Right ventricle myocardium superior (tissue), 1 donor: ENCODE measurements at places on chromosomes 7 and 10. TPM values are rescaled to one million over a fixed set of nuclear protein-coding genes. Genes with fewer than 3 reads are reported as not detected.

CCL26 gene
- total RNA-seq = not detected

GPR26 gene
- not detected for total RNA-seq

PKD2L1 gene
- not detected for total RNA-seq

WNT16 gene
- total RNA-seq = not detected

ZMIZ1 gene
- total RNA-seq = 44.8 TPM

AKR1E2 gene
- total RNA-seq = 5.1 TPM

LIPN gene
- not detected for total RNA-seq

IFIT1B gene
- not detected for total RNA-seq

ACTL6B gene
- total RNA-seq = not detected

GIMAP5 gene
- 8.5 TPM for total RNA-seq

PTPN20 gene
- total RNA-seq = 19.3 TPM

MRLN gene
- total RNA-seq = not detected

- no peak for DNase-seq
Observed at GRCh38 chr7:140053812-140054539, 8.8 kb downstream of the PARP12 start.

DNA sequence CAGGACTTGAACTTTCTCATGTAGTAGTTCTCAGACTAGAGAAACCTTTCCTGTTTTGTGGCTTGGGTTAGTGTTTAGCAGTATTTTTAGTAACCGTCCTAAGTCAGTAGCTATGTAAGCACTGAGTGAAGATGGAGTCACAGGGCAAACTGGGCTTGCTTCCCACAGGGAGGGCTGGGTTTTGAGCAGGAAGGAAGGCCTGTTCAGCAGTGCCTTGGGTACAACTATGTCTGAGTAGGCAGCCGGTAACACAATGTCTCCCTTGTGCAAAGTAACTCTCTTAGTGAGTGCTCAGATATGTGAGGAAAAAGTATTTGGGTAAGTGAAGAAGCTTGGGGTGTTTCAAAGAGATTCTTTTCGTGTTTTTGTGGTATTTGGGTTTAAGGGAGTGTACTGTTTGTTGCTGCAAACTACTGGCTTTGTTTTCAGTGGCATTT lies 96.4 kb downstream of the CCSER2 start:
- DNase-seq = peak; percentile 88

GRCh38 chr10:80199828-80200227 lies 5.5 kb downstream of the ANXA11 start:
- DNase-seq = no peak

DNA sequence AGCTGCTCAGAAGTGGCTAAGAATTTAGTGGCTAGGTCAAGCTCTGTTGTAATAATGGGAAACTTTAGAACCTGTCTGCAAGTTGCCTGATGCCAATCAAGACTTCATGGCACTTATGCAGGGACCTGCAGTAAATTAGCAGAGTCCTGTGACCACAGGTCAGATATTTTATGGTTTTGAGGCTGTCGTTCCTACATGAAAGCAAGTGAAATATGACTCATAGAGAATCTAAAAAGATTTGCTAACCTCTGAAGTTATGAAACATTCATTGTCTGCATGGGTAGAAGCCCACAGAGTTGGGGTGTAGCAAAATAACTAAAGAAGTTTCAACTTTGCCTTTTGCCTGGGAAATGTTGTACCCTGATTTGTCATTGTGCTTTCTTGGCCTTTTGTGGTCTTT lies 32.3 kb downstream of the SLC39A12 start:
- no peak for DNase-seq

DNA sequence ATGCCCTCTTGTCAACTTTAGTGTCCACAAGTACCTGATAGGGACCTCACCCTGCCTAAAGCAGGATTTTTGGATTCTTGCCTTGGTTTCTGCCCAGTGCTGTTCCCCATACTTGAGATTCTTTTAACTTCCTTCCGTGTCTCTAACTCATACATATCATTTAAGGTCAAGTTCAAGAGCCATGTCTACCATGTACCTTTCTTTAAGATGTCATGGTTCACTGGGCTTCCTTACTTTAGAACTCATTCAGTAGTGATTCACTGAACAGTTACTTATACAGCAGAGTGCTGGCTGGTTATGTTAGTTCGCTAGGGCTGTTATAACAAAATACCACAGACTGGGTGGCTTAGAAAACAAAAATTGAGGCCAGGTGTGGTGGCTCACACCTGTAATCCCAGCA lies 5.0 kb upstream of the CFAP58 start:
- no peak for DNase-seq

GRCh38 chr7:114047889-114048288 lies 129.1 kb upstream of the PPP1R3A start:
- no peak for DNase-seq

DNA sequence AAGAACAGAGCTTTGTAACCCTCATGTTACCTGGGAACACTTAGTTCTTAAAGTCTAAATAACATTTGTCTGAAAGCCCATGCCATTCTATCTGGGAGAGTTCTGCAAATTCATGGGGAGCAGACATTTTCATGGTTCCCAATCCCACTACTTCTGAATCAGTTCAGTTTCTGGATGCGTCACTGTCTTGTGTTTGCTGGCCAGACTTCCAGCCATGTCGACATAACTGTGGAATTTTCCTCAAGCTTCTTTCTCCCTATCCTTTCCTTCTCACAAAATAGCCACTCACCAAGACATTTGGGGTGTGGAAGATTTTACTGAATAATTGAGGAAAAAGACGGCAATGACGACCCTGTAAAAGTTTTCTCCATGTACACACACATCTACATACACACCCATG lies 272.5 kb downstream of the NEBL start:
- no peak for DNase-seq

GRCh38 chr7:19920705-19921104 lies 147.3 kb upstream of the TMEM196 start:
- DNase-seq = no peak

GRCh38 chr7:66376264-66376945 lies 171.3 kb downstream of the TPST1 start:
- DNase-seq = no peak

DNA sequence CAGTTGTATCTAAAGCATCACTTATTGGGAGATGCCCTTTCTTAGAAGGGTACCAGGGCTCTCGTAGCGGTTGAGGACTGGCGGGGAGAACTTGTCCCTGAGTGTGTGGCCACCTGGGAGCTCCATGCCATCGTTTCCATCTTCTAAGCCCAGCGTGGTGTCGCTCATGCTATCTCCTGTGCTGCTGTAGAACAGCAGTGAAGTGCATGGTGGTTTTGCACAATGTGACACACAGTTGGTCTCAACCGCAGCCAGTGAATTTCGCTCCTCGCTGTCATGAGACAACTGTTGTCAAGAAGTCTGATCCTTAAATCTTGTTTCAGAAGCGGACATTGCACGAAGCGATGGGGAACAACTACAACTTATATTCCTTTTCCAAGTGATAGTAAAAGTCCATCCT lies 283.4 kb downstream of the GRID1 start:
- no peak for DNase-seq

DNA sequence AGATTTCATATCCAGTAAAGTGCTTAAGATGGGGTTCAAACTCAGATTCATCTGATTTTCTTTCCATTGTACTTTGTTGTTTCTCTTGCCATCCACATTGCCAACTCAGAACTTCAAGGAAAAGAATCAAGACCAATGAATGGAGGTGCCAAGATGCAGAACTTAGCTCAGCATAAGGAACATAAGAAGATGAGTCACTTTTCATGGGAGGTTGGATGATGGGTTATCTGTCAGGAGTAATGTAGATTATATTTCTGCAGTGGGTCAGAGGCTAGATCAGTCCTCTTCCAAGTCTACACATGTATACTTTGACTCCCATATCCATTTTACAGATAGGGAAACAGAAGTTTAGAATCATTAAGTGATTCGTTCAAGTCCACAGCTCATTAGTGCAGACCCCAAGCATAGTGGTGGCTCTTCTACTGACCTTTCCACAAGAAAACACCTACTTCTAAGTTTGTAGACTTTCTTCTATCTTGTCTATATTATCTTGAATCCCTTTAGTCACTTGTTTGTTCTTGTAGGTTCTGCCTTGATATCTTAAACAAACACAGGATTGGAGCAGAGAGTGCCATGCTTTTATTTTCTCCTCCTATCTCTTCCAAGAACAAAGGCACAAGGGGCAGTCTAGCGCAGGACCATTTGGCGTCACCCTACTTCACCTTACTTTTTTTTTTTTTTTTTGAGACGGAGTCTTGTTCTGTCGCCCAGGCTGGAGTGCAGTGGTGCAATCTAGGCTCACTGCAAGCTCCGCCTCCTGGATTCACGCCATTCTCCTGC lies 14.0 kb upstream of the ADD3 start:
- DNase-seq = no peak

- DNase-seq = no peak
Observed at GRCh38 chr7:129607471-129608120, 3.9 kb upstream of the NRF1 start.

- DNase-seq = no peak
Observed at GRCh38 chr7:19121977-19122588, 4.6 kb upstream of the TWIST1 start.

DNA sequence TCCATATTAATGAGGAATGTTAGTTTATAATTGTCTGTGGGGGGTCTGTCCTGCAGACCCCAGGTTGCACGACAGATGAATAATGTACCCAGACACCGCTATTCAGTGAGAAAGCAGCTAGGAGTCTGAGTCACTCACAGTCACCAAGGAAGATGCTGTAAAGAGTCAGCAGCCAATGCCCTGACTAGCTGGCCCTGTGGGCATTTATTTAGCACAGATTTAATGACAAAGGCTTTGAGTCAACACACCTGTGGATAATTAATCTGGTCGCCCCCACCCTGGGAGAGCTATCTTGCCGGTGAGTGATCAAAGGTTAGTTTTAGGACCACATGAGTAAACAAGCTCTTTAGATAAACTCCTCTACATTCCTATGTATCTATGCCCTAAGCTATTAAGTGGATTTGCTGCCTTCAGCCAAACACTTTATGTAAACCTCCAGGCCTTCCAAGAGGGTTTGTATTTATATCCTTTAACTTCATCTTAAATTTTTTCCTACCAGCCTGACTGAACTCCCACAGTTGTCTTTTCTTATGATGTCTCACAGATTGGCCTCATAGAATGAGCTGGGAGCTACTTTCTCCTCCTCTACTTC lies 180.0 kb upstream of the ADCY1 start:
- no peak for DNase-seq

- DNase-seq = no peak
Observed at GRCh38 chr10:62071846-62072281, 170.4 kb downstream of the ARID5B start.

GRCh38 chr7:110224643-110225042 lies 866.3 kb upstream of the LRRN3 start:
- no peak for DNase-seq

DNA sequence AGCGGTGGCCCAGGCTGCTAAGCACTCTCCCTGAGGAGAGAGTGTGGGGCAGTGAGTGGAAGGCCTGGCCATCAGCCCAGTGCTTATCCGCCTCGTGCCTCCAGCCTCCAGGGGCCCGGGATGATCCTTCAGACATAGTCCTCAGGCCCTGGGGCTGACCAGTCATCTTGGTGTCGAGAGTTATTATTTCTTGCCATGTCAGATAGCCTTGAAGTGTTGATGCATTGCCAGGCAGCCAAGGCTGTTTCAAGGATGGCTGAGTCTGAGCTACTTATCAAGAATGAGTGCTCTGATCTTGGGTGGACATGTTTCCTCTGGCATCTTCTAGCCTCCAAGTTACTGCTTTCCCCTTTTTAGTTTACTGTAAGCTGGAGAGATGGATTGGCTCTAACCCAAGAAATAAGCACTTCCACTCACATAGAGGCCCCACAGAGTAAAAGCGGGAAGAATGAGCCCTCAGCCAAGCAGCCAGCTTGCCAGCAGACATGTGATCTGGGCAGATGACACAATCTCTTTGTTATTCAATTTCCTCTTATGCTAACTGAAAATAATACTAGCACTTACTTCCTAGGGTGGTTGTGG lies 136.5 kb upstream of the NAMPT start:
- peak; percentile 87 for DNase-seq

GRCh38 chr10:672203-672602 lies 17.3 kb downstream of the DIP2C start:
- DNase-seq = no peak

DNA sequence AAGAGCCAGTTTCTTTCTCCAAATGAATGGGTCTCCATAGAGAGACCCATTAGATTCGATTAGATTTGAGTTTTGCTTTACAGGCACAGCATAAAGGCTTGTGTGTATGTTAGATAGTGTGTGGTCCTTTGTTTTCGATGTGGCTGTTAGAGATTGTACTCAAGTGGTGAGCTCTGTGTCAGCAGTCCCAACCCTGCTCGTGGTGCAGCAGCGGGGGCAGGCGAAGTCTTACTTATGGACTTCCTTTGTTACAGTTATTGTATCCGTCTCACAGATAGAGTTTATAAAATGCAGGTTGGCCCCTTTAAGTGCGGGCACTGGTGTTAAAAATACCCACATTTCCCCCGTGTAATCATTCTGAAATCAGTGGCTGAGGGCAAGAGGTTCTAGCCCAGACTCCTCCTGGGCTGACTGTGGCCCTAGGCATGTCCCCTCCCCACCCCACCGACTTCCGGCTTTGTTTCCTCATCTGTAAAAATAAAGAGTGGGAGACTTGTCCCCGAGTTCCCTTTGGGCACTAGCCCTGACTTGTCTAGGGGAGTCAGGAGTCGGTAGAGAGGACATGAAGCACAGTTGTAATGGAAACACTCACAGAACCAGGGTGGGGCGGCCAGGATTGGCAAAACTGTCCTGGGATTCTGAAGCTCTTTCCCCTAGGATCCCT lies 28.6 kb downstream of the MTURN start:
- DNase-seq = peak; percentile 55

- no peak for DNase-seq
Observed at GRCh38 chr7:3037259-3037658, 6.4 kb downstream of the CARD11 start.

- no peak for DNase-seq
Observed at GRCh38 chr10:4103603-4104002, 318.6 kb upstream of the KLF6 start.

- no peak for DNase-seq
Observed at GRCh38 chr10:61975391-61975932, 74.0 kb downstream of the ARID5B start.

DNA sequence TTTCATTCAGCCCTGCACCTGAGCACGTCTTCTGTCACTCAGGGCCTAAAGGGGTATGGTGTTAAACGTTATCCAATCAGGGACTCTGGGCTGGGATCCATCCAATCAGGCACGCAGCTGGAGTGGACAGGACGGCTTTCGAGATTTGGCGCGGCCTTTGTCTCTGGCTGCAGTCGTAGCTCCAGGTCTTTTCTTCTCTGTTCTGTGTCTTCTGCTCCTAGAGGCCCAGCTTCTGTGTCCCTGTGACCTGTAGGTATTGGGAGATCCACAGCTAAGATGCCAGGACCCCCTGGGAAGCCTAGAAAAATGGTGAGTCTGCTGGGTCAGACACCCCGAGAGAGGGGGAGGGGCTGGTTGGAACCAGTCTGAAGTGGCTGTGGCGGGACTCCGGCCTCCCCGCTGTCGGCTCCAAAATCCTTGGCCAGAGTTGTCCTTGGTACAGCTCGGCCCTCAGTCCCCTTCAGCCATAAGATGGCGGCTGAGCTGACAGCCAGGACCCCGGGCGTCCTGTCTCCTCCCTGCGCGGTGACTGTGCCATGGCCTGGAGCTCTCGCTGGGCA lies 11.7 kb upstream of the ZNF680 start:
- DNase-seq = peak; percentile 83
